ENCODE measurements at places on chromosomes 5 and 9.

DNA sequence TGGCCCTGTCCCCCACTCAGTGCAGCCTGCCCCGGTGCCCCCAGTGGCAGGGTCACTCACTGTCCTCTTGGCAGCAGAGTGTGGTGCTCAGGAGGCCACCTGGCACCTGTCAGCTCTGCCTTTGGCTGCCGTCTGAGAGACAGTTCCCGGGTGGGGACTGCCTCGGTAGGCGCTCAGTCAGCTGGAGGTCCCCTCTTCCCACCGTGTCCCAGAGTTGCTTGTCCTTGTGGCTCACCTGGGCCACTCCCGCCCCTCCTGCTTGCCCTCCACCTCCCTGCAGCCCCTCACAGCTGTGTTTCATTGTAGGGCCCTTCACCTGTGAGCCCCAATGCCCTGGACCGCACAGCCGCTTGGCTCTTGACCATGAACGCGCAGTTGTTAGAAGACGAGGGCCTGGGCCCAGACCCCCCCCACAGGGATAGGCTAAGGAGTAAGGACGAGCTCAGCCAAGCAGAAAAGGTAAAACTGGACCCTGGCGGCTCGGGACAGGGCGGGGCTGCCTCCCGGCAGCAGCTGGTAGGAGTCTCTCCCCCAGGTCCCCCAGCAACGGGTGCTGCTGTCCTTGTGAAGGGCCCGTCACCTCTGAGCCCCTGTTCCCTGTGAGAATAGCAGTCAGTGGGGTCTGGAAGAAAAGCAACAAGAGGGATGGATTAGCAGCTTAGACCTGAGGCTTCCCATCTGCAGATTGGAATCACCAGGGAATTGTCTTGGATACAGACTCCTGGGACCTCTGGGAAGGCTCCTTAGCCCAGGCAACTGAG, 122.7 kb downstream of the DAB2IP start:
- peaks cover 4% of the 10 kb centered on the region for H3K36me3 ChIP-seq
- H3K4me3 ChIP-seq, result no peak overlapping the region
- H3K4me1 ChIP-seq, result no peaks in the 10 kb centered on the region
- no peak for DNase-seq
- H3K27me3 ChIP-seq, result peaks cover 5% of the 10 kb centered on the region

GRCh38 chr5:174175716-174176268, 130.3 kb downstream of the NSG2 start:
- H3K27ac ChIP-seq, result no peak overlapping the region
- no peak for DNase-seq
- H3K4me3 ChIP-seq, result no peak overlapping the region

DNA sequence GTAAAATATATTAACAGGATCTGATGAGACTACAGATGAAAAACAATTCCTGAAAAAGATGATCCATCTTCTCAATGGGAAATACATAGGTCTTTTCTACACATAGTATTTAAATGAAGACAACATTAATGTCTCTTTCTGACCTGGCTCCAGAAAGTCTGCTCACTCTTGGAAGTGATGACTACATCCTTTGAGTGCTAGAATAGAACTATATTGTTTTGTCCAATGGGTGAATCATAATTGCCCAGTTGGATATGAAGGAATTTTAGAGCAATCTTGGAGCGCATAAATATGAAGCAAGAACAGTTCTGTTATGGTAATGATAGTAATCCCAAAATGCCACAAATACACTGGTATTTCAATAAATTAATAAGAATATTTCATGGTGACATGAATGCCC, 322.1 kb downstream of the DEPDC1B start:
- no peak overlapping the region for H3K27ac ChIP-seq
- no peak for DNase-seq
- H3K4me1 ChIP-seq, result peaks cover 8% of the 10 kb centered on the region

DNA sequence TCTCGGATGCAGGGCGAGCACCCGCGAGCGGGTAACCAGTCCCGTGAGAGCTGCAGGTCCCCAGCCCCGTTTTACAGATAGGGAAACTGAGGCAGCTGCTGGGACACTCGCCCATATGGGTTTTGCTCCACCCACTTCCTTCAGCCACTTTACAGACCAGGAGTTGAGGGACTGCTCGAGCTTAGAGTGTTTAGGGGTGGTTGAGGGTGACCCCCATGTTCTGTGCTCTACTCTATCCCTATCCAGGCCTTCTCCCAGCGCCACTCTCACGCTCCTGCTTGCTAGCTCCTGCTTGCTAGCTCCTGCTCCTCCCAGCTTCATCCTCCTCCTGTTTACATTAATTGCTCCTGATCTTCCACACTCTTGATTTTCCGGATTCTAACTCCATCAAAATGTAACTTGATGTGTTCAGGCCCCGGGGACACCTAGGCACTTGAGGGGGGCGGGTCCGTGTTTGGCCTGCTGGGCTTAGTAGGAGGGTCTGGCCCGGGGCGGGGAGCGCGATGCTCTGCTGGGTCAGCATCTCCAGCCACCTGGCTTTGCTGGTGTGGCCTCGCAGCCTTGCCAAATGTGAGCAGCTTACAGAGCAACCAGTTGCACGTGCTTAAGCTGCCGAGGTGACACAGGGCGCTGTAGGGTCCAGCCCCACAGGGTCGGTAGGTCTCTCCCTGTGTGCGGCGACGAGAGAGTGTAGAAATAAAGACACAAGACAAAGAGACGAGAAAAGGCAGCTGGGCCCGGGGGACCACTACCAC, 1.5 kb upstream of the PTGES2 start:
- peak overlapping the region; percentile 93 for H3K4me3 ChIP-seq
- DNase-seq, result no peak
- peaks cover 19% of the 10 kb centered on the region for H3K4me1 ChIP-seq
- peak overlapping the region; percentile 96 for H3K27ac ChIP-seq

- no peaks in the 10 kb centered on the region for H3K36me3 ChIP-seq
- no peak overlapping the region for H3K4me3 ChIP-seq
- no peaks in the 10 kb centered on the region for H3K27me3 ChIP-seq
- DNase-seq, result no peak
- no peak overlapping the region for H3K27ac ChIP-seq
- H3K4me1 ChIP-seq, result no peaks in the 10 kb centered on the region
Measured at GRCh38 chr9:124724415-124725067, 46.6 kb downstream of the NR6A1 start.

GRCh38 chr9:94681508-94681907, 42.2 kb upstream of the FBP1 start:
- H3K36me3 ChIP-seq, result no peaks in the 10 kb centered on the region
- no peaks in the 10 kb centered on the region for H3K4me1 ChIP-seq
- H3K27ac ChIP-seq, result no peak overlapping the region
- peaks cover 2% of the 10 kb centered on the region for H3K27me3 ChIP-seq
- peak; percentile 59 for DNase-seq
- no peak overlapping the region for H3K4me3 ChIP-seq

DNA sequence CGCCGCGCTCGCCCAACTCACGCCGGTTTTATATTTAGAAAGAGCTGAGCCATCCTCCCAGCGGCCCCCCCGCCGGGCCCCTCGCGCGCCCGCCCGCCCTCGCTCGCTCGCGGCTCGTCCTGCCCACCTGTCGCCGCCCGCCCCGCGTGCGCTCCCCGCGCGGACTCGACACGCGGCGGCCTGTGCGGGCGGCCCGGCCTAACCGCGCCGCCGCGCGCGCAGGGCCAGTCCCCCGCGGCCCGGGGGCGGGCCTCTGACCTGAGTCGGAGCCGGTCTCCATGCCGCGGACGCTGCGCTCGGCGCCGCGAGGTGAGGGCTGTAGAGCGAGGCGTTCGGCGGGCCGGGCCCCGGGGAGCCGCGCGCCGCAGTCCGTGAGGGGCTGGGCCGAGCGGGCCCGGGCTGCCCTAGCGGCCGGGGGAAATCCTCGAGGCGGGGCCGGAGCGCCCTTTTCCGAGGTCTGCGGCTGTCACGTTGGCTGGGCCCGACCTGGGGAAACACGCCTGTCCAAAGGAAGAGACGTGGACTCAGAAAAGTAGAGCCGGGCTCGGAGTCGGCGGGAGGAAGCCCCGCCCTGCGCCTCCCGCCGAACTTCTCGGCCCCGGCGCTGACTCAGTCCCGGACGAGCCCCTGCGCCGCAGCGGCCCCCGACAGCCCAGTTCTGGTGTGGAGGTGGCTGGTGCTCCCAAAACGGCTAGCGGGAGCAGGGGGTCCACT, at the start of gene ECPAS:
Gene ECPAS, minus strand, starts transcription at position 526 of the 714 bp plus-strand sequence. CDS start 11,465 bp downstream, outside the sequence.
- peak within 1 kb of the TSS; percentile 78 for H3K27ac ChIP-seq
- peak; percentile 77 for DNase-seq
- no peaks in the 10 kb centered on the region for H3K27me3 ChIP-seq
- peaks cover 21% of the 10 kb centered on the region for H3K4me1 ChIP-seq
- peaks cover 2% of the 10 kb centered on the region for H3K36me3 ChIP-seq

DNA sequence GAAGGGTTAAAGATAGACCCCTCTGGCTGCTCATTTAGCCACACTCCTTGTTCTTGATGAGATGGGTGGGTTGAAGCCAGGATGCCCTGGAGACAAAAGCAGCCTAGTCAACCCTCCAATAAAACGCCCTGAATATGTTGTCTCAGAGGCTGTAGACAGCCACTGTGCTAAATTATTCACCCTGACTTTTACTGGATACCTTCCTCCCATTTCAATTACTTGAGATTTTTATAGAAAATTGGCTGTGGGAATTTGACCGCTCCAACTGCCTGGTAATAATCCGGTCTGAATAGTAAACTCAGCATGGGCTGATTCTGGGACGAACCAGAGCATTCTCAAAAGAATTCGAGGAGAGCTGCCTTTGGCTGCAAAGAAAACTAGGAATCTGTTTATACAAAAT, 104.2 kb downstream of the SNX18 start:
- no peak for DNase-seq
- peaks cover 27% of the 10 kb centered on the region for H3K4me1 ChIP-seq
- no peaks in the 10 kb centered on the region for H3K27me3 ChIP-seq
- H3K36me3 ChIP-seq, result peaks cover 4% of the 10 kb centered on the region
- H3K27ac ChIP-seq, result no peak overlapping the region

GRCh38 chr5:159644053-159644452, 272.2 kb upstream of the ADRA1B start:
- H3K27me3 ChIP-seq, result no peaks in the 10 kb centered on the region
- H3K4me1 ChIP-seq, result no peaks in the 10 kb centered on the region
- DNase-seq, result no peak
- H3K4me3 ChIP-seq, result no peak overlapping the region
- H3K27ac ChIP-seq, result no peak overlapping the region
- H3K36me3 ChIP-seq, result no peaks in the 10 kb centered on the region

DNA sequence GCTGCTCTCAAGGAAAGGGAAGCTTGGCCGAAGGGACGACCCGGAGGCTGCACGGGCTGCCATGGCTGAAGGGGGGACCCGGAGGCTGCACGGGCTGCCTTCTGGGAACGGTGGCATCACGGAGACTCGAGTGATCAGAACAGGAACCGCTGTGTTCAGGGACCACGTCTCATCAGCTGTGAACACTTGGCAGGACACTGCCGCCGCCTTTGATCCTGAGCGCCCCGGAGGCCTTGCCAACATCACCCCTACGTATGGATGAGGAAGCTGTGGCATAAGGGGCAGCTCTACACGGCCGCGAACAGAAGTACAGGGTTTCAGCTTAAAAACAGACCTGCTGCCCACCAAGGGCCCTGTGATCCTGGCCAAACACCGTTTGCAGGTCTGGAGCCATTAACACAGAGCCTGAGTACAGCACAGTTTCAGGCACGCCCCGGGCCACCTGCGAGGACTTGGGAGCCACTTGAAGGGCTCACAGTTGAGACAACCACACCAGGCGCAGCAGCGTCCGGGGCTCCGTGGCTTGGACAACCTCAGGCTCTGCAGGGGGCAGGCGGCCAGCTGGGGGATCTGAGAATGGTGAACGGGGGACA, 23.9 kb upstream of the TERT start:
- H3K27ac ChIP-seq, result no peak overlapping the region
- H3K27me3 ChIP-seq, result no peaks in the 10 kb centered on the region
- peaks cover 13% of the 10 kb centered on the region for H3K4me1 ChIP-seq
- no peak for DNase-seq

GRCh38 chr9:137619240-137620047, 639 bp downstream of the EHMT1 start:
- peaks cover 2% of the 10 kb centered on the region for H3K36me3 ChIP-seq
- peaks cover 28% of the 10 kb centered on the region for H3K4me1 ChIP-seq
- no peak for DNase-seq
- peak overlapping the region; percentile 79 for H3K4me3 ChIP-seq
- H3K27me3 ChIP-seq, result no peaks in the 10 kb centered on the region

- no peak overlapping the region for H3K4me3 ChIP-seq
- H3K36me3 ChIP-seq, result no peaks in the 10 kb centered on the region
- DNase-seq, result no peak
Measured at GRCh38 chr5:43967165-43967564, 364.2 kb downstream of the NNT start.

DNA sequence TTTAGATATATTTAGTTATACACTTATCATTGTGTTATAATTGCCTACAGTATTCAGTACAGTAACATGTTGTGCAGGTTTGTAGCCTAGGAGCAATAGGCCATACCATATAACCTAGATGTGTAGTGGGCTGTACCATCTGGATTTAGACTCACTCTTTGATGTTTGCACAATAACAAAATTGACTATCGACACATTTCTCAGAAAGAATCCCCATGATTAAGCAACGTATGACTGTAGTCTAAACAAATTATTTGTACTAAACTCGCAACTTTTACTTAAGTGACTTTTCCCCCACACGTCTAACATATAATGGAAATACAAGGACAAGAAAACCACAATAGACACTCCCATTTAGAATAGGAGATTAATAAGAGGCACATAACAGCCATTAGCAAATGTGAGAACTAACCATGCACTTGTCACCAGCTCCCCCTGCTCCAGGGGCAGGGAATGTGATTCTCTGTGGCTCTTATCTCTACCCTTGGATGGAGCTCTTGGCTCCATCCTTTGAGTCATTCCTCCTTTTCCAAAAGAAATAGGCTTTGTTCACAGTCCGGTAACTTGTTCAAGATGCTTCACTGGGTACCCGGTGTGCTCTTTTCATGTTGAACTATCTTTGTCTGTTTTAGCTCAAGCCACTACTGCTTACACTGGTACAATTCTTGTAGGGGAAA, 8.7 kb upstream of the B4GALT1 start:
- H3K36me3 ChIP-seq, result no peaks in the 10 kb centered on the region
- peaks cover 2% of the 10 kb centered on the region for H3K4me1 ChIP-seq
- DNase-seq, result no peak
- H3K27ac ChIP-seq, result no peak overlapping the region

GRCh38 chr5:27217155-27217956, 179.0 kb upstream of the CDH9 start:
- H3K4me1 ChIP-seq, result no peaks in the 10 kb centered on the region
- no peaks in the 10 kb centered on the region for H3K27me3 ChIP-seq
- no peak for DNase-seq
- H3K4me3 ChIP-seq, result no peak overlapping the region
- H3K36me3 ChIP-seq, result no peaks in the 10 kb centered on the region

GRCh38 chr5:74864823-74865222, 1.4 kb downstream of the FAM169A start:
- no peaks in the 10 kb centered on the region for H3K36me3 ChIP-seq
- H3K4me1 ChIP-seq, result peaks cover 16% of the 10 kb centered on the region
- no peak for DNase-seq
- H3K4me3 ChIP-seq, result peak overlapping the region; percentile 89
- peaks cover 10% of the 10 kb centered on the region for H3K27me3 ChIP-seq
- H3K27ac ChIP-seq, result no peak overlapping the region
